ENCODE measurements at places on chromosomes 5 and 9.

GRCh38 chr9:135791431-135792267 lies 89.7 kb downstream of the KCNT1 start:
- DNase-seq, result no peak

DNA sequence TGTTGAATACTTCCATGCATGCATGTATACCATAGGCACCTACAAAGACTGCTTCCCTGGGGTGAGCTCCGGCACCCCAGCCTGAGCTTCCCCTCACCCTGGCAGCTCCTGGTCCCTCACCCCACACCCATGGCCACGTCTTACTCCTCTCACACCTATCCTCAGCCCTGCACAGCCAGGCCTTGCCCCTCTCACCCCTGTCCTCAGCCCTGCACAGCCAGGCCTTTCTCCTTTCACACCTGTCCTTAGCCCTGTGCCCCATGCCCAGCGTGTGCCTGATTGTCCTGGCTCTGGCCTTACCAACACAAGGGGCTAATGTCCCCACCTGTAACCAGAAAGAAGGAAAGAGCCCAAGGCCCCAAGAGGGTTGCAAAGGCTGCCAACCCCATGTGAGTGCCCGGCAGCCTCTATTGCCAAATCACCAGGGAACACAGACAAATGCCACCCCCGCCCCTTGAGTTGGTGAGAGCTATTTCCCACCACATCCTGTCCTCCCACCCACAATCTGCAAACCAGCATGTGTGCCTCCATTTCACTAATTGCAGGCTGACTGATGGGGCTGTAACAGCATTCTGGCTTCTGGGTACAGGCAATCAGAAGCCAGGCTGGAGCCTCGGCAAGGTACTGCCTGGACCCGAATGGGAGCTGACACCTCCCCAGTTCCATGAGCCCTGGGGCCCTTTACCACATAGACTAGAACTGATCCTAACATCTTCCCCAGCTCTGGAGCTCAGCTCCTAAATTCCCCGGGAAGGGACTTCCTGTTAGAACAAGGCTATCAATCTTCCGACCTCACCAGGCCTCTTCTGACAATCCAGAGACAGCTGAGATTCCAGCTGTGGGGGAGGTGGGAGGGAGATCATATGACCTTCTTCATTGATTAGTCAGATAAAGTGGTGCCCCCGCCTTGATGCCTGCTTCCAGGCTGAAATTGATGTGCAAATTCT lies 78.2 kb downstream of the FAM114A2 start:
- no peak for DNase-seq

GRCh38 chr5:79236362-79236969 lies 535 bp downstream of the JMY start:
- DNase-seq, result peak; percentile 38

DNA sequence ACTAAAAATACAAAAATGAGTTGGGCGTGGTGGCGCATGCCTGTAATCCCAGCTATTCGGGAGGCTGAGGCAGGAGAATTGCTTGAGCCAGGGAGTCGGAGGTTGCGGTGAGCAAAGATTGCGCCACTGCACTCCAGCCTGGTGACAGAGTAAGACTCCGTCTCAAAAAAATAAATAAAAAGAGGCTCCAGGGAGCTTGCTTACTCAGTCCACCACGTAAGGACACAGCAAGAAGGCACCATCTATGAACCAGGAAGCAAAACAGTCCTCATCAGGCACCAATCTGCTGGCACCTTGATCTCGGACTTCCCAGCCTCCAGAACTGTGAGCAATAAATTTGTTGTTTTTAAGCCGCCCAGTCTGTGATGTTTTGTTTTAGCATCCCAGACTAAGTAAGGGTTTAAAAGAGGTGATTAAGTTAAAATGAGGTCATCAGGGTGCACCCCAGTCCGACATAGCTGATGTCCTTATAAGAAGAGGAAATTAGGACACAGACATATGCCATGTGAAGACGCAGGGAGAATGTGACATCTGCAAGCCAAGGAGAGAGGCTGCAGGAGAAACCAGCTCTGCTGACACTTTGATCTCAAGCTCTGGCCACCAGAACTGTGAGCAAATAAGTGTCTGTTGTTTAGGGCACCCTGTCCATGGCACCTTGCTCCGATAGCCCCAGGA lies 45.9 kb downstream of the C9orf50 start:
- no peak for DNase-seq
